ENCODE measurements at places on chromosomes 7 and 10.

DNA sequence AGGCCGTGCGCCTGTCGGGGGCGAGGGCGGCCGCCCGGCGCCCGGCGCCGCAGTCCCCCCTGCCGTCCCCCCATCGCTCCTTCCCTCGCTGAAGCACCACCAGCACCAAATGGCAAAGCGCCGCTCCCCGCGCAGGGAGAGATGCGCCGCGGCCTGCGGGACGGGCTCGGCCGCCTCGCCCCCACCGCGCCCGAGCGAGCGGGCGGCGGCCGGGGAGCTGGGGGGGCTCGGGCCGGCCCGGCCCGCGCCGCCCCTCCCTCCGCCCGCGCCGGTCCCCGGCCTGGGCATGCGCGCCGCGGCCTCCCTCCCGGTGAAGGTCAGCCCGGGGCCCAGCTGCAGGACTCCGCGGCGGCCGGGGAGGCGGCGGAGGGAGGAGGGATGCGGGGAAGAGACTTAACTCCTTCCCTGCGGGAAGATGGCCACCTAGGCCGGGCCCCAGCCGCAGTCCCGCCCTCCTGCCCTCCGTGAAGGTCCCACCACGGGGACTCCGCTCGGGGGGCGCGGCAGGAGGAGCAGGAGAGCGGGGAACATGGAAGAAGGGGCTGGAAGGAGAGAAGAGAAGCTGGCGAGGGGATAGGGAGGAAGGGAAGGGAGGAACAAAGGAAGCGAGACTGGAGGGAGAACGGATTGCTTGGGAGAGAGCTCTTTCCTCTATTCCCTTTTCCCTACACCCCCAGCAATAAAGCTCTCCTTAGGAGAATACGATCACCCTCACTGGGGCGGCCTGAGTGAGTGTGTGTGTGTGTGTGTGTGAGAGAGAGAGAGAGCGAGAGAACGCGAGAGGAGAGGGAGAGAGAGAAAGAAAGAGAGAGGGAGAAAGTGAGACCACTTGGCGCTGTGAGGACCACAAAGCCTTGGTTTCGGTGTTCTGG lies 3.4 kb upstream of the SMARCD3 start:
- DNase-seq = no peak

GRCh38 chr10:31507427-31507826 lies 188.4 kb downstream of the ZEB1 start:
- DNase-seq = no peak

DNA sequence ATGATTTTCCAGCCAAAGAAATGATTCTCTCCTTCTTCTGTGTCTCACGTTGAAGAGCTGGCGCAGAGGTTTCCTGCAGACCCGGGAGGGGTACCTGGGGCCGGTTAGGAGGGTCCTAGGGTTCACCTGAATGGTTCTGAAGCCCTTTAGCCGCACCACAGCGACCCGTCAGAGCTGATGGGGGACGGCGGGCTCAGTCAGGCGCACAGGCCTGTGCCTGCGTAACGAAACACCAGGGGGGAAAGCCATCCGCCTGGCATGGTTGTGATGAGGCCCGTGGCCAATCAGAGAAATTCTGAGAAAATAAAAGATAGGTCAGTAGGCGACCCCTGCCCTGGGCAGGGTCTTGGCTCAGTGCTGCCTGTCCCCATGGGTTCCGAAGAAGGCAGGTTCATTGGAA lies 35.6 kb downstream of the FAM20C start:
- no peak for DNase-seq

- no peak for DNase-seq
These were observed 116.1 kb downstream of the GPR37 start for GRCh38 chr7:124649397-124650014.

DNA sequence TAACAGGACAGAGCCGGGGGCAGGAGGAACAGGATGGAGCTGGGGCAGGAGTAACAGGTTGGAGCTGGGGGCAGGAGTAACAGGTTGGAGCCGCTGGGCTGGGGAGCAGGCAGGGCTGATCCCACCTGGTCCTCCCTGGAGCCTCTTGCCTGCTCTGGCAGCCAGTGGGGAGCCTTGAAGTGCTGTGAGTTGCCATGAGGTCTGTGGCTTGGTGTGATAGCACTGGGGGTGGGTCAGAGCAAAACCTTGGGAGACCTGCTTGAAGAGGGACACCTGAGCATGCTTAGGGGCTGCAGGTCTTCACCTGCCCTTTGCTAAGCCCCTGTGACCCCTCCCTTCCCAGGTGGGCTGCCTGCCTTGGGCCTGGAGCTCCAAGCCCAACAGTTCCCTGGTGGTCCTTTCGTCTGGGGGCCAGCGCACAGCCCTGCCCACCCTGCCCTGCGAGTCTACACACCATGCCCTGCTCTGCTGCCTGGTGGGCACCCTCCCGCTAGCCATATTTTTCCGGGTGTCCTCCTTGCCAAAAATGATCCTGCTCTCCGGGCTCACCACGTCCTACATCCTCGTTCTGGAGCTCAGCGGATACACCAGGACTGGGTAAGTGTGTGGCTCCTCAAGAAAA lies 111.6 kb downstream of the ADCY1 start:
- DNase-seq = no peak

DNA sequence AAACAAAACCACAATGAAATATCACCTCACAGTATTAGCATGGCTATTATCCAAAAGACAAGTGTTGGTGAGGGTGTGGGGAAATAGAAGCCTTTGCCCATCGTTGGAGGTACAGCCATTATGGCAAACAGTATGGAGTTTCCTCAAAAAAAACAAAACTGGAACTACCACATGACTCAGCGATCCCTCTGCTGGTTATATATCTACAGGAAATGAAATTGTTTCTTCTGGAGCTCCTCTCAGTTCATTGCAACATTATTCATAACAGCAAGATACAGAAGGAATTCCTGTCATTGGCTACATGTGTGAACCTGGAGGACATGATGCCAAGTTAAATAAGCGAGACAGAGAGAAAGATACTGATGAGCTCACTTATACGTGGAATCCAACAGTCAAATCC lies 2.4 kb upstream of the UBE3C start:
- no peak for DNase-seq

GRCh38 chr7:76047811-76048667 lies at the start of the genes MDH2 and STYXL1:
Gene MDH2 (plus strand): TSS chr7:76048106. CDS start chr7:76048161, 55 bp downstream.
Gene STYXL1 (minus strand): TSS chr7:76048000. CDS start chr7:76030523, 17,477 bp downstream.
- DNase-seq = peak; percentile 89

DNA sequence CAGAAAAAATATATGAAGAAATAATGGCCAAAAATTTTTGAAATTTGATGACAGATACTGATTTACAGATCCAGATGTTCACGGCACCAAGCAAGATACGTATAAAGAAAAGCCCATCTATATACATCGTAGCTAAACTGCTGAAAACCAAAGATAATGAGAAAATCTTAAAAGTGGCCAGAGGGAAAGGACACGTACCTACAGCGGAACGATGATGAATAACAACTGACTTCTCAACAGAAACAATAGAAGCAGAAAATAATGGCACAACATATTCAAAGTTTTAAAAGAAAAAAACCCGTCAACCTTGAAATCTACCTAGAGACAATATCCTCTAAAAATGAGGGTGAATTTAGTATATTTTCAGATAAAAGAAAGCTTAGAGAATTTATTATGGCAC lies 31.9 kb downstream of the IL2RA start:
- DNase-seq = no peak

DNA sequence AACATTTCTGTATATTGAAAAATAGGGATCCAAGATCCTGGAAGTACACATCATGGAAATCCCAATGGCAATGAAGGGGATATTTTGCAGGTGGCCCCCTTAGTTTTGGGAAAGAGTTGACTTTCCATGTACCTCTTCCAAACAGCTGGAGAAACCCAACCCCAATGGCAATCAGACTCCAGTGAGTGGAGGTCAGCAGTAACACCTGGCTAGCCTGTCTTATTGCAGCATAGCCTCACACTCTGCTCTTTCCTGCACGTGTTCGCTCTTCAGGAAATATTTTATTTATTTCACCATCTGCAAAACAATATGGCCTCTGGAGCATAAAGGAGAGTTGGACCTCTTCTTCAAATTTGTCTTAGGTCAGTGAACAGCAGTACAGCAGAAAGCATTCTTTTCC lies 340.0 kb upstream of the NRP1 start:
- no peak for DNase-seq

Data from activated T-cell treated with anti-CD3 and anti-CD28 coated beads for 48 hours (primary cell).